ENCODE measurements at places on chromosomes 13 and 19. TPM values are rescaled to one million over a fixed set of nuclear protein-coding genes. Genes with fewer than 3 reads are reported as not detected.

ADM5 gene
- not detected for total RNA-seq

DNA sequence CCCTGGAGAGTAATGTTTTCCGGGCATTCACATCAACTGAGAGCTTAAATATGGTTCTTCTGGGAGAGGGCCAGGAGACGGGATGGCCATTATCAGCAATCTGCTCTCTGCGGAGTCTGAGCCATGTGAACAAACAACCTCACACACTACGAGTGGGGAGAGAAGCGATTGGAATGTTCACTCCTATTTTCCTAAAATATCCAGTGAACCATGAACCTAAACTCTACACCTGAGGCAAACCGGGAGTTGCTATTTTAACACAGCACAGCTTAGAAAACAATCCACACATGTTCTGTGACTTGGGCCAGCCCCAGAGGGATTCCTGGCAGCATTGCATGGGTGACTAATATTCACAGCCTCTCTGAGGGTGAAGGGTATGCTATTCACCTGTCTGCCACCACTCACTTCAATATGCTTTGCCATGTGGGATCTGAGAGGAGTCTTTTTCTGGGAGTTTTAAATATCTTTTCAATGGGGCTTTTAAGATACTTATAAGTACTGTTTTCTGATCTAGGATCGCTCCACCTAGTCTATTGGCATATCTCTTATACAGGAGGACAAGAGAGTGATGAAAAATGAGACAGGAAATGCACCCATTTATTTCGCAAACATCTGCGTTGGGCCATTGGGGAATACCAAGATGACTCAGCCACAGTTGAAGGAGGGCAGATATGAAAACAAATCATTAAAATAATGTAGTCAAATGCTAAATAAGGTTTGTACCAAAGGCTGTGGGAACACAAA is 72.6 kb upstream of the SERP2 start:
- H3K27me3 ChIP-seq, result no peaks in the 10 kb centered on the region
- H3K4me1 ChIP-seq, result peaks cover 12% of the 10 kb centered on the region
- H3K4me3 ChIP-seq, result no peak overlapping the region

GRCh38 chr19:3687774-3688706 is 12.2 kb downstream of the PIP5K1C start:
- no peak overlapping the region for H3K27ac ChIP-seq
- peaks cover 6% of the 10 kb centered on the region for H3K36me3 ChIP-seq
- H3K4me1 ChIP-seq, result no peaks in the 10 kb centered on the region
- H3K27me3 ChIP-seq, result no peaks in the 10 kb centered on the region
- H3K4me3 ChIP-seq, result no peak overlapping the region

ZNF880 gene
- 22.0 TPM for total RNA-seq

DNA sequence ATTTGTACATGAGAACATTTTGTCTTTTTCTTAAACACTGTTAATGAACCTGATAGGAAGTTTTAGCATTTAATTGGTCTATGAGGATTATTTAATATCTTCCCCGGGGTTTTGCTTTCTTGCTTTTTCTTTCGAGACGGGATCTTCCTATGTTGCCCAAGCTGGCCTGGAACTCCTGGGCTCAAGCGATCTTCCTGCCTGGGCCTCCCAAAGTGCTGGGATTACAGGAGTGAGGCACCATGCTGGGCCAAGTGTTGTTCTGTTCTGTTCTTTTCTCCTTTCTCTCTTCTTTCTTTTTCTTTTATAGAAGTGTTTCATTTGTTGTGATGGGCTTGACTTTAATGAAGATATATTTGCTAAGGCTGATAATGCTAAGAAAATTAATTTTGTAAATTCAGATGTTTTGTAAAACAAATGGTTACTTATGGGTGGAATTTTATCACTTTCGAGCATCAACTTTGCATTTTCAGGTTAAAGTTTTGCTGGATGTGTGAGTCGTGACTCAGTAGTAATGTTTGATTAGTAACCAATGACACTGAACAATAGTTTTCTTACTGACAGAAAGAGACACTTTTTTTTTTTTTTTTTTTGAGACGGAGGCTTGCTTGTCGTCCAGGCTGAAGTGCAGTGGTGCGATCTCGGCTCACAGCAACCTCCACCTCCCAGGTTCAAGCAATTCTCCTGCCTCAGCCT is 2.2 kb downstream of the PAN3 start:
- H3K36me3 ChIP-seq, result no peaks in the 10 kb centered on the region
- DNase-seq, result peak; percentile 38

GRCh38 chr19:15028490-15028889 is 20.8 kb upstream of the CASP14 start:
- H3K27me3 ChIP-seq, result no peaks in the 10 kb centered on the region
- no peak overlapping the region for H3K4me3 ChIP-seq
- H3K4me1 ChIP-seq, result no peaks in the 10 kb centered on the region
- H3K36me3 ChIP-seq, result no peaks in the 10 kb centered on the region
